ENCODE measurements at places on chromosomes 7 and 10. TPM values are rescaled to one million over a fixed set of nuclear protein-coding genes. Genes with fewer than 3 reads are reported as not detected.

Gene EN2
- total RNA-seq: not detected

Gene PNLIPRP1
- not detected for total RNA-seq

Gene APBB1IP
- total RNA-seq: 6.3 TPM

Gene GSTO2
- 3.8 TPM for total RNA-seq

Gene SAMD9
- total RNA-seq: 13.8 TPM

Data from smooth muscle cell of trachea (primary cell).